Stimulated activated CD8-positive, alpha-beta memory T cell treated with anti-CD3 and anti-CD28 coated beads, Interleukin-7, amount 100 ng/mL, for 4 hours (primary cell): ENCODE measurements at places on chromosomes 16 and 17.
A peak's percentile ranks its signal among the peaks of the same experiment; 100 is the strongest.

DNA sequence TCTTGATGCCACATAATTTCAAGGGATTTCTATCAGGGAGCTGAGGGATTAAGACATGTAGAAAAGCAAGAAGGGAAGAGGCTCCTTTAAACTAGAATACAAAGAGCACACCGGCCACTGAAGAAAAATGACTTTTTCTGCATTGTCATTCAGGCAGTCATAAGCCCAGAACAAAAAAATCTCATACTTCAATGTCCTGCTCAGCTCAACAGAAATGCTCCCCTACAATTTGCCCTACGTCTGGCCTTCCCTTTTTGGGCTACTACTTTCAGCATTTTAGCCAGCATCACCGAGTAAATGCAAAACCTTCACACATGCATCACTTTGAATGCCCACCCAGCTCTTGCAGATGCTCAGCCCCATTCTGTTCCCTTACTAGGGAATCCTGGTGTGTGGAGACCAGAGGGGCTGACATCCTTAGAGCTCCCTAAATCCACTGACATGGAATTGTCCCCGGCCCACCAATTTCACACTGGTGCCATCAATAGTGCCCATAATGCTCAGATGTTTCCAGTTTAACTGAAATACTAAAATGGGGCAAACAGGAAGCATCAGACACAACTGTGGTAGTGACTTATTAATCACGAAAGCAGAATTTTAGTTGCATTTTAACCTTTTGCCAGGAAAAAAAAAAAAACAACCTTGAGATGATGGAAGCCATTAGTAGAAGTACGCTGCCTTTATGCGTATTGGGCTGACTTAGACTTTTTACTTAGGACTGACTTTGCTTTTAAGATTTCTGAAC lies 2.7 kb downstream of the MAP3K14 start:
- no peak for DNase-seq

- DNase-seq: no peak
Measured at GRCh38 chr17:45229681-45230409, 8.2 kb downstream of the FMNL1 start.

GRCh38 chr16:46901709-46902108 lies 17.5 kb downstream of the GPT2 start:
- no peak for DNase-seq

GRCh38 chr17:61495161-61495857 lies 43.1 kb downstream of the TBX4 start:
- no peak for DNase-seq

- DNase-seq: peak; percentile 1
Measured at GRCh38 chr16:17529982-17530760, 59.4 kb upstream of the XYLT1 start.

DNA sequence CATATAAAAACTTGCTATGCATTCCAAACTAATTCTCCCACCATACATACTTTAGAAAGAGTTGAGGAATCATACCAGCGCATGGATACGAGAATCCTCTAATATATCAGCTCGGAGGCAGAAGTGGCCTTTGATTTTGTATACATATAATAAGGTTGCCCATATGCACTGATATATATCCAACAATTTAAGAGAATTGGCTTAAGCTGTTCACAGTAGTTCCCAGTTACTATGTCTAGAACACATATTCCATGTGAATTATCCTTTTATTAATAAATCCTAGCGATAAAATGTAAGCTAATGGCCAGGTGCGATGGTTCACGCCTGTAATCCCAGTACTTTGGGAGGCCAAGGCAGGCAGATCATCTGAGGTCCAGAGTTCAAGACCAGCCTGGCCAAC lies 19.3 kb upstream of the ERN1 start:
- no peak for DNase-seq

- DNase-seq: no peak
Measured at GRCh38 chr16:82045465-82045864, 10.4 kb downstream of the HSD17B2 start.

DNA sequence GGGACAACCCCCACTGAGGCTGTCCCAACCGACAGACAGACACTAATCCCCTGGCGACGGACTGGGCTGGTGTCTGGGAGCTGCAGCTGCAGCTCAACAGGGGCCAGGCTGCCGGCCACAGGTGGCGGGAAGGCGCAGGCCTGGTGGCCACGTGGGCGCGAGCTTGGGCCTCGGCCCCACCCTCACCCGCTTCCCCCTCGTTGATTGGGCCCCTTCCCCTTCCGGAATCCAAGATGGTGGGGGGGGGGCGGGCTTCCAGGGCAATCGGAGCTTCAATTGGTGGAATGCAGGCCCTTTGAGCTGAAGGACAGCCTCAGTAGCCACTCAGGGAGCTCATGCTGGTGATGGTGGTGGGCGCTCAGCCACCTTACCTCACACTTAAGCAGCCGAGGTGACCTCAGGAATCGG lies 8.7 kb upstream of the TBX4 start:
- no peak for DNase-seq

GRCh38 chr17:79865351-79866210 lies 26.3 kb upstream of the CBX4 start:
- DNase-seq: no peak

DNA sequence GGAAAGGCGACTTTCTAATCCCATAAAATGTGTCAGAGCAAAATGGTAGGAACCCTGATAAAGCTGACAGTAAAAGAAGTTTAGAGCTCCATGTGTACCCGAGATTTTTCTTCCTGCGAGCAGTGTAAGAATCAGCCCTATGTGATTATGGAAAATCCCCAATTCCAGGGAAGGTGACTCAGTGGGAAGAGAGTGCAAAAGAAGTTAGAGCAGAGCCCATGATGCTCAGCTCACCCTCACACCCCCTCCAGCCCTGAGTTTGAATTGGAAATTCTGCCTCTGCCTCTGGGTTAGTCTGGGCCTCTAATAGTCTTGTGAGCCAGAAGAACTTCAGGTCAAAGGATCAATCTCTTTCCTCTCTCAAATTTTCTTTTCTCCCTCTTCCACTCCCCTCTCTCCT lies 12.5 kb downstream of the C17orf78 start:
- no peak for DNase-seq

DNA sequence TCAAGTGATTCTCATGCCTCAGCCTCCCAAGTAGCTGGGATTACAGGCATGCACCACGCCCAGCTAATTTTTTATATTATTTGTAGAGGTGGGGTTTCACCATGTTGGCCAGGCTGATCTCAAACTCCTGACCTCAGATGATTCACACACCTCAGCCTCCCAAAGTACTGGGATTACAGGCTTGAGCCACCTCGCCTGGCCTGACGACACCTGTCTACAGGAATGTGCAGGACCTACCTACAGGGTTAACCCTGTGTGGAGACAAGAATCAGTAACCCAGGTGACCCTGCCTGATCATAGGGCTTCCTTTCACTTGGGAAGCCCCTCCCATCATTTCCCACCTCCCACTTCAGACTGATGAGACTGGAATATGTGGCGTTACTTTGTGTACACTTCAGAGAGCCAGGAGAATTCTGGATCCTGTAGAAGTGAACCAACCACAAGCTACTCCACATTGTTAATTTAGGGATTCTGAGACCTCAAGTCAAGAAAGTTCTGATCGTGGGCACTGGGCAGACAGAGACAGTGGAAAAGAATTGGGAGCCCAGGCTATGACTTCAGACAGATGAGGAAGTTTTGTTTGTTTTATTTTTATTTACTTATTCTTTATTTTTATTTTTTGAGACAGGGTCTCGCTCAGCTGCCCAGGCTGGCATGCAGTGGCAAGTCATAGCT lies 5.7 kb upstream of the MILR1 start:
- no peak for DNase-seq

DNA sequence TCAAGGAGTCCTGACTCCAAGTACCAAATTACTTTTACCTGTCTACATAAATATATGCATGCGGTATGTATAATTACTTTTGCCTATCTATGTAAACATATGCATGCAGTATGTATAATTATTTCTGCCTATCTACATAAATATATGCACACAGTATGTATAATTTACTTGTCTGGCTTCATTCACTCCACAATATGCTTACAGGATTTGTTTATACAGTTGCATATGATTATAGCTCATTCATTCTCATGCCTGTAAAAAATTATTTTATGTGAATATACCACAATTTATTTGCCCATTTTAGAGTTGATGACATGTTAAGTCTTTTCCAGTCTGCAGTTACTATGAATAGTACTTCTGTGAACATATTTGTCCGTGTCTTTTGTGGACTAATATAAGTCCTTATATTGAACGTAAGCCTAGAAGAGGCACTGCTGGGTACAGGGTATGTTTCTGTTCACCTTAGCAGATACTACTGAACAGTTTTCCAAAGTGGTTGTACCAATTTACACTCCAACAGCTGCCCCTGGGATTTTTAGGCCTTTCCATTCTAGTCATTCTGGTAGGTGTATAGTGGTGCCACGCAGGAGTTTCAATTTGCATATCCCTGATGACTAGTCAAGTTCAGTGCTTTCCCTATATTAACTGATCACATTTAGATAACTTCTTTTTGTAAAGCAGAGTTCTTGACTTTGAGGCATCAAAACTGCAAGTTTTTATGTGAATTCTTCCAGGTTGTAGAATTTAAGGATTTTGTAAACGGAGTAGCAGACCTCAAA lies 47.0 kb downstream of the MARVELD3 start:
- no peak for DNase-seq

DNA sequence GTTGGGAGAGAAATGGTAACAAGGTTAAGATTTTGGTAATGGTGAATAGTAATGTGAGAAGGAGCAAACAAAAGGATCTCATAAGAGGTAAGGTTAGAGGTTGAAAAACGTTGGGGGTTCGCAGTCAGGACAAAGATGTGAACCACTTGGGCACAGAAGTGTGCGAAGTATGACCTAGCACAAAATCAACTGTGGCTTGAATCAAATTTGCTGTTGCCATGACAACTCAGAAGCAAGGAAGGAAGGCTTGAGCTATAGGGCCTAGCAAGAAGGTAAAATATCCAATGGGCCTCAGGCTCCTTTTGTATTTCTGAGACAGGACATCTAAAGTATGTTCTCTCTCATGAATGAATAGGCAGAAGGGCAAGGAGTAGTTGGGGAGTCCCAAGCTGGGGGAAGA lies 24.5 kb upstream of the TEKT1 start:
- no peak for DNase-seq

DNA sequence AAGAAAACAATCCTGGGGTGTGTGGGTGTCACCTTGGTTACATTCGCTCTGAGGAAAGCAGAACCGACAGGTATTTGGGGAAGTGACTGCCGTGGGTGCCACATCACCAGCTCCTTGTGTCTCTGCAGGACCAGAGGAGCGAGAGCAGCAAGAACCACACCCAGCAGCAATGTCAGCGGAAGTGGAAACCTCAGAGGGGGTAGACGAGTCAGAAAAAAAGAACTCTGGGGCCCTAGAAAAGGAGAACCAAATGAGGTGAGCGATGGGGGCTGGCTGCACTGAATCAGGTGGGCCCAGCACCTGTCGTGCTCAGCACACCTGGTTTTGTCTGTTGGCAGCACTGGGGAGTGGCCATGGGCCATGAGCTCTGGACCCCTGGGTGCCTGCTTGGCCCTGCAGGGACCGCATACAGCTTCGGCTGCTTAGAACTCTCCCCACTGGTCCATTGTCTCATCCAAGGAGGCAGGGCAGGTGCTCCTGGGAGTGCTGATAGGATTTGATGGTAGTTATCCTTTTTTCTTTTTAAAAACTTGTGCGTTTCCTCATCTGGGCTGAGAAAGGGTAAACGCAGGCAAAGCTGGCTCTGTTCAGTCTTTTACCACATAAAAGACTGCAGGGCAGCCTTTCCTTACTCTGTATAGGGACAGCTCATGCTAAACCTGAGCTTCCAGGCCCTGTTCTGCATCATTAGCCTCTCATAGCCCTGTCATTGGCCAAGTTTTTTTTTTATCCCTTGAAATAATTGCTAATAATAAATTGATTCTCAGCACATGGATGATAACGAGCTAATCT lies 29.4 kb downstream of the HMOX2 start:
- DNase-seq: peak; percentile 66

DNA sequence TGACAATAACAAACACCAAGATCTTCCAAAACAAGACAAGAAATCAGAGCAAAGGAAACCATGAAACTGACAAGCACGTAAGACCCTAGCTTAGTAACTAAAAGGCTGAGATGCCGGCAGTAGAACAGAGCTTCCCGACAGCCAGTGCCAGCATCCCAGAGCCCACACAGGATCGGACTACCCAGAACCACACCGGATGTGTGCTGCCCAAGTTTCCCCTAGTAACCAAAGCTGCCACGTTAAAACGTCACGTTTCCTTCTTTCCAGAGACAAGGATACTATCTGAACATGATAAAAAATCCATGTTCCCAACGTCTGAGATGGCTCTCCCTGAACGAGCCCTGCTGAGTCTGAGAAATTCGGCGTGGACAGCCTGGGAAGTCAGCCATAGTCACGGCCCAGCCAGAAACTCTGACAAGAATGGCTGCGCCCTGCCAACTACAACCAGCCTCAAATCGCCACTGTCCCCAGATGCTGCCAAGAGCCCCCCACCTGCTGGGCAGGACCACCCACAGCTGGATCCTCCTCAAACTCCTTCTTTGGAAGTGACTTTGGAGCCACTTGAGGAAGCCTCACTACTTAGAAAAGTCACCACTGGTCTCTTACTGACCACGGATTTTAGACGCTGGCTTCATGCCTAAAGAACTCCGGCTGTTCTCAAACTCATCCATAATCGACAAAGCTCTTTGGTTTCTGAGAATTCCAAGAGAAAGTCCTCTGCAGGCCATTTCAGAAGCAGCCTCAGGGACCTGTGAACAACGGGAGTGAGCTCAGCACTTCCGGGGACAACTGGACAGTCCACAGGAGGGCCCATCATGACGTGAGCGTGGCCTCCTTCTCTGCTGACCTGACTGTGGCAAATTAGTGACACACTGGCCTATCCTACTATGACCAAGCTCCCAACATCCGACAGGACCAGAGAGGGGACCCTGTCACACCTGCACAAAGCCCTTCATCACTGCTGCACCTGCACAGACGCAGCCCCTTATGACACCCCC lies 16.7 kb downstream of the CCDC57 start:
- DNase-seq: no peak

DNA sequence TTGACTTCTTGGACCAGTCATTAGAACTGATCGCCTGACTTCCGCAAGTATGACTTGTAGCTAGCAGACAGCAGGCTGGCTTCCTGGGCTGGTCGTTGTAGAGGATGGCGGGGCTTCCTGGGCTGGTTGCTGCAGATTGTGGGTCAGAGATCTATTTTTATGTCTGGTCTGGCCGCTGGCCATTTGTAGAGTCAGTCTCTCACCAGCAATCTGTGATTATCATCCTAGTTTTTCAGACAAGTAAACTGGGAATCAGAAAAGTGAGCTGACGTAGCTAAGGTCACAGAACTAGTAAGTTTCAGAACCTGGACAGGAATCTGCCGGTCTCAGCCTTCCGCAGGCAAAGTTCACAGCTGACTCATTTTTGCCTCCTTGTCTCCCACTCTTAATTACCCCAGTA lies 19.1 kb downstream of the GPR142 start:
- no peak for DNase-seq

GRCh38 chr17:42566215-42566882 lies 551 bp upstream of the MLX start:
- DNase-seq: no peak

GRCh38 chr17:79890706-79891105 lies 51.5 kb upstream of the CBX4 start:
- no peak for DNase-seq

DNA sequence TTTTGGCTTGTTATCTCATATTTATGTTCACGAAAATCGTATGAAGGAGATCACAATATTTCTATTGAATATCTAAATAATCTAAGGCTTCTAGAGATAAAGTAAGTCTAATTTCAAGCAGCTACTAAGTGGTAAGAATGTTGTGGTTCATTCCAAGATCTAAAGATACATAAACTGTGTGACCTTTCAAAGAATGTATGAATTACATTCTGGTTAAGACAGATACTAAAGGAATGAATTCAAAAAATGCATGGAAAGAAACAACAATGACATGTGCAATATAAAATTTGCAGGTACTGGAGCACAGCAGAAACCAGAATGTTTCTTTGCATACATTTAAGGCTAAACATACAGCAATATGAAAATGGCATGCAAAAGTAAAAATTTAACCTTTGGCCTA lies 1214.6 kb downstream of the CDH8 start:
- DNase-seq: no peak
